Stimulated activated CD8-positive, alpha-beta memory T cell treated with anti-CD3 and anti-CD28 coated beads, Interleukin-15, amount 100 ng/mL, for 48 hours (primary cell): ENCODE measurements at places on chromosomes 12 and 14.

DNA sequence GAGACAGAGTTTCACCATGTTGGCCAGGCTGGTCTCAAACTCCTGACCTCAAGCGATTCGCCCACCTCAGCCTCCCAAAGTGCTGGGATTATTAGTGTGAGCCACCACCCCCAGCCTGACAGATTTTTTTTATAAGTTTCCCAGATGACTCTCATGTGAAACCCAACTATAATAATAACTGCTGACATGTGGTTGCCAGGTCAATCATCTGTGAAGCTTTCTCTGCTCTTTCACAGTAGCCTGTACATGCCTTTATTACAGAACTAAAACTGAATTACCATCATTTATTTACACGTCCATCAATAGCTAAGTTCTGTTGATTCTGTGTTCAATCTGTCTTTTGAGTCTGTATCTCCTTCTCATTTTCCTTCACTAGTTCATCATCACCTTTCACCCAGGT, 218.5 kb downstream of the RPS29 start:
- DNase-seq = no peak

DNA sequence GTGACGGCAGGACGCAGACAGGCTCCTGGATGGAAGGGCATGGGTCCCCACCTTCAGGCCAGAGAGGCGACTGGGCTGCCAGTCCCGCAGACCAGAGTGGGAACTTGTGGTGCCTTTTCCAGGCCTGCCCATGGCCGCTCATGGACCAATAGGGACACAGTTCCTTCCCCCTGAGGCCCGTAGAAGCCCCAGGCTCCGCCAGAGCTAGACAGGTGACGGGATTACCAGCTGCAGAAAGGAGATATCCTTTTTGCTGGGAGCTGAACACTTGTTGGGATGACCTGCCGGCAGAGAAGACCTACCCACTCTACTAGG, 73.6 kb upstream of the RASSF8 start:
- no peak for DNase-seq

DNA sequence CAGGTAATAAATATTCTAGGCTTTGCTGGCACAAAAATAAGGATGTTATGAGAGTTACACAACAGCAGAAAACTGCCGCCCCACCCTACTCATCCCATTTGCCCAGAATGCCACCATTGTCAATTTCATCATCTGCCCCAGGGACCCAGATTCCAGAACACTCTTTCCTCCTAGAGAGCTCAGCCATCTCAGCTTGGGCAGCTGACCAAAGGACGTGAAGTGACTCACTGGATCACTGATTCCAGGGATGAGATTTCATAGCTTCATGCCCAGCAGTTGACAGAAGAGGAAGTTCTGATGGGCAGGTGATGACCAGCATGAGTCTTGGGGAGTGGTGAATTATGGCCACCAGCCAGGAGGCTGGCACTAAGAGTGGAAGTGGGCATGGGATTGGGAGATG, 450.3 kb downstream of the RMST start:
- no peak for DNase-seq

DNA sequence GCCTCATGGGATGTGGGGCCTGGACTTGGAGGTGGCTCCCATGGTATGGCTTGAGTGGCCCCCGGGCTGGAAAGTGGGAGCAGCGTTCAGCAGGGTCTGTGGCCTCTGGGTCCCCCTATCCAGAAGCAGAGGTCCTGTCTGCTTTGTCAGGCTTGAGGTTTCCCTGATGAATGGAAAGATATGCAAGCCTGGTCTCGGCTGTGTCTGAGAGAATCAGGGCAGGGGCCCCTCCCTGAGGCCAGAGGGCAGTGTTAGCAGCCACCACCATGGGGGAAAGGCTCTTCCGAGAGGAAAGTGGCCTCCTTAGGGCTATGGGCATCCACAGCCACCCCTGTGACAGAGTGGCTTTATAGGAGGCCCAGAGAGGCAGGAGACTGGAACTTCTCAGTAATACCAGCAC, 128.2 kb downstream of the VRK1 start:
- DNase-seq = no peak

- no peak for DNase-seq
These were observed 573.0 kb upstream of the ATXN7L3B start for GRCh38 chr12:73964641-73965040.

DNA sequence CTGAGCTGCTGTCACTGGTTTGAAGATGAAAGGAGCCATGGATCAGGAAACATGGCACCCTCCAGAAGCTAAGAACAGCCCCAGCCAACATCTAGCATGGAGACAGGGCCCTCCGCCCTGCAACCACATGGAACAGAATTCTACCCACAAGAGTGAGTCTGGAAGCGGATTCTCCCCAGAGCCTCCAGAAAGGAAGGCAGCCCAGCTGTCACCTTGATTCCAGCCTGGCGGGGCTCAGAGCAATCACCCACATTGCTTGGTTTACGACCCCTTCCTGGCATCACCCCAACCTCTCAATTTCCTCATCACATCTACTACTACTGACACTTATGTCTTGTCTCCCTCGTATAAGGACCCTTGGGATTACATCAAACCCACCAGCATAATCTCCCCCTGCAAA, 38.5 kb downstream of the OAS2 start:
- no peak for DNase-seq

GRCh38 chr12:20368651-20369304, 441 bp downstream of the PDE3A start:
- no peak for DNase-seq

DNA sequence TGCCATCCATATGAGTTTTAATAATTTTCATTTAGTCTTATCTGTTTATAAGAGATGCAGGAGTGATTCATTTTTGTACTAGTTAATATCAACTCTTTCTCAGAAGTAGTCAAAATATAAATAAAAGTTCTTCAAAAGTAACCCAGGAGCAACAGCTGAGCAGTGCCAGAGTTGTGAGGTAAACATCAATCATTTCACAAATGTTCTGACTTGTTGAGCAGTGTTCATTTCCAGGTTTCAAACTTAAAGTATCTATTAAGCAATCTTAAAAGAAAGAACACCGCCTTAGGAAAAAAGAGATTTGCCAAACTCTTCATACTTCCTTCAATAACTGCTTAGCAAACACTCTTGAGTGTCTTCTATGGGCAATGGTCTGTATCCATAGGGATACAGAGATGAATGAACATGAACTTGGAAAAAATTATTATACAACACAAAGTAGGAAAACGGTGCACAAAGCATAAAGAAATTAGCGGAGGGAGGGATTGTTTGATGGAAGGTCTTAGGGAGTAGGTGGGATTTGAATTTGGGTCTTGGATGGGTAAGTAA, 41.9 kb upstream of the POC1B start:
- DNase-seq = no peak

DNA sequence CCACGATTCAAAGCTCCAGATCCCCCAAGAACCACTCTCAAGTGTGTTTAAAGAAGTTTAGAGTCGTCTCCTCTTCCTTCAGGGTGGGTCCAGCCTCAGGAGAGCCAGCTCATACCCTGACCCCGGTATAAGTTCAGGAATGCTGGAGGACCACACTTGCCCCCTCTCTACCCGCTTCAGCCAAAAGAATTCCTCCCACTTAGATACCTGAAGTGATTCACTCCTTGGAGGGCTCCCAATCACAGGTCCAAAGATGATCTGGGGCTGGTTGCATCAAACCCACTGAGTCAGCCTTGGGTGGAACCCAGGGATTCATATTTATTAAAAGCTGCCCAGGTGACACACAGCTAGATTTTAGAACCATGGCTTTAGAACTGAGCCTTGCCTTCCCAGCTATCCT, 133.5 kb upstream of the PARP11 start:
- DNase-seq = no peak

DNA sequence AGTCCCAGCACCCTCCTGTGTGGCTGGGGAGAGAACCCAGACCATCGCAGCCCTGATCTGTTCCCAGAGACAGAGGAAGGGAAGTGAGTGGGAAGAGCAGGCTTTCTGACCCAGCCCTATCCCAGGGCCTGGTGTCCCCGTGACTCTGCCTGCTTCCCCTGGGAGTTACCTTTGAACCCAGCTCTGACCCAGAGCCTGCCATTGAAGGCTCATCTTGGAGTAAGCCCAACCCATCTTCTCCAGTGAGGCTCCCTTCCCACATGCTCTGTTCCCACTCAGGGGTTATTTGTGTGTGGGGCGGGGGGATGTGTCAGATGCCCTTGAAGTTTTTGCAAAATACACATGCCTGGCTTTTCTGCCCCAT, 6.0 kb downstream of the TMEM63C start:
- no peak for DNase-seq

DNA sequence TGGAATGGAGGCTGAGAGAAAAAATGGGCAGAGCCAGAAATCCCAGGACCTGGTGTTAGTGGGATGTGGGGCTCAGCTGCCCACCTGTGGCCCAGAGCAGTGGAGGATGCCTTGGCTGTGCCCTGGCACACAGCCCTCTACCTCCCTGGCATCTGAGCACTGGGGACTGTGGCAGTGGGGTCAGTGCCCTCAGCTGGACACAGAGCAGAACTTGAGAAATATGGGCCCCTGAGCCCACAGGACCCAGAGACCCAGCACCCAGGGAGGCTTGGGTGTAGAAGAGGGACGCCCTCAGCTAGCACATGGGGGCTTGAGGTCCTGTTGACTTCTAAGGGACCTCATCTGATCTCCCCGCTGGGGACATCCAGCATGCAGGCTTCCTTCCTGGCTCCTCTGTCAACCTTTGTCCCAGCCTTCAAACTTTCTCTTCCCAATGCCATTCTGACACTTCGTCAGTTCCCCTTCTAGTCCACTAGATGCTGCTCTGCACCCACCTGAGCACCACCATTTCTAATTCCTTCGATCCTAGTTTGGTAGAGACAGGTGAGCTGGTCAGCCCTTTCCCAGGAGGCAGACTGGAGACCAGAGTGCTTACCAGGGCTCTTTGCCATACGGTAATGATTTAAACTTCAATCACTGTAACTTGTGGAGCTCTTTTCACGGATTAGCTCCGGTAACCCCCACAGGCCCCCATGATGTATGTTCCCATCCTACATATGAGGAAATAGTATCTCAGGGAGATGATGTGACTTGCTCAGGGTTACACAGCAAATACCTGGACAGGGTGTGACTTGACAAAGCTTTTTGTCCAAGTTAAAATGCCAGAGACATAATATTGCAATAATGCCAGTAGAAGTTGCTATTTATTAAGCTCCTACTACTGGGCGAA, 143.7 kb downstream of the ASCL4 start:
- no peak for DNase-seq

DNA sequence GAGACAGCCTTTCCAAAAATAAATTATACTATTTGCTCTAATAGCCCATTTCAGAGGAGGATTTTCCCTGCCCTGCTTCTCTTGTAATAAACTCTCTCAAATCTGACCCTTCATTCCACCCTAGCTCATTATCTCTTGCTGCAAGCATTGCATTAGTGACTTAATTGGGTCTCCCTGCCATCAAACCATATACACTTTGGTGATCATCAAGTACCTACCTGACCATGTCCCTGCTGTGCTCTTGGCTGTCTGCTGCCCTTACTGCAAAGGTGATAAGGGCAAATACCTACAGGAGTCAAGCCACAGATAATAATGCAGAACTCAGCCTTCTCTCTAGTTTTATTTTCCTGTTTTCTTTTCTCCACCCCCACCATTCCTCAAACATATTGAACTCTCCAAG, 88.4 kb downstream of the LIN7A start:
- DNase-seq = no peak

GRCh38 chr12:96239711-96240635, 45.8 kb downstream of the ELK3 start:
- no peak for DNase-seq

DNA sequence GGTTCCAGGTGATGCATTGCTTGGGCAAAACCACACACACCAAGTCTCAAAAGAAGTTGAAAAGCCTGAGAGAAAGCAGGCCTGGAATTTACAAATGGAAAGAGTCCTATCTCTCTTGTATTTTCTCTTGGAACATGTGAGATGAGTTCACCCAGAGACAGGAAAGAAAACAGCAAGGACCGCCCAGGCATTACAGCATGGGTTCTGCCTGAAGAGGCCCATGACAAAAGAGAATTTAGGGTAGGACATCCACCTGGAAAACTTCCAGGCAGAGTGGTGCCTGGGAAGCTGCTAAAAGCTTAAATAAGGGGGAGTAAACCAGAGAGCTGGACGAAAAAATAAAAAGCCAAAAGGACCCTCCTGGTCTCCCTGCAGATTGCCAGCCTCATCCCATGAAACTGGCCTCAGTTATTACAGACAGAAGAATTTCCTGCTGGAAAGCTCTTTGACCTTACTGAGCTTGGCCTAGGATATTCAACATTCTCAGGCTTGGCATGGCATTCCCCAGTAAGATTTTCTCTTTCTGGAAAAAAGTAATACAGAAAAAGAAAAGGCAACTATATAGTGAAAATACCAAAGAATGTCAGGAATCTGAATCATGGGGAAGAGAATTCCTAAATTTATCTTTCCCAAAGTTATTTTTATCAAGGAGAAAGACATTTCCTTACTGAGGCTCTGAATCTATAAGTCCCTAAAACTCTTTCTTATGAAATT, 121.3 kb upstream of the NUDT4 start:
- no peak for DNase-seq

DNA sequence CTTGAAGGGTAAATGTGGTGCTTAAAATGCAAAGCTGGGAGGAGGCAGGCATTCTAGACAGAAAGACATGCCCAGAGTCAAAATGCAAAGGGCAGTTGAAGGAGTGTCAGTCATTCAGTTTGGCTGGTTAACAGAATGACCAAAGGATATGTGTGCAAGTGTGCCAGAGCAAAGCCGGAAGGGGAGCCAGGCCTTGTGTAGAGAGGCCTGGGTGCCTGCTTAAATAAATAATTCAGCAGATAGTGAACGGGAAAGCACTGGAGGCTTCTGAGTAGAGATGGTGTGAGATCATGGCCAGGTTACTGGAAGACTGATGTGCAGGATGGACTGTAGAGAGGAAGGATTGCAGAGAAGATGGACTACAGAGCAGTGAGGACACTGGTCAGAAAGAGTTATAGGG, 244.9 kb downstream of the PRKD1 start:
- DNase-seq = no peak

DNA sequence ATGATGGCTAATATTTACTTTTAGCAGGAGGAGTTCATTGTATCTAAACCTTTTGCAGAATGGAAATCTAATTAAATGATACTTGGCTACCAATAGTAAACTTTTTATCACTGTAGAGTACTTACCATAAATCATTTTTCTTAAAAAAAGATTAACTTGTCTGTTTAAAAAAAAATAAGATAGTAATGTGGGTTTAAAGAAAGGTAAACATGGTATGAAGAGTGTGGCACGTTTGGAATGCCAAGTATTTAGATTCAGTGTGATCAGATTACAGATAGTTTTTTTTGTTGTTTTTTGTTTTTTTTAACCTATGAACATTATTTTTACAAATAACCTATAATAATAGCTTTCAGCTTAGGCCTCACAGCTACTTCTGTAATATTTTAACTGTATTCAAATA, 25.8 kb downstream of the KTN1 start:
- DNase-seq = no peak

DNA sequence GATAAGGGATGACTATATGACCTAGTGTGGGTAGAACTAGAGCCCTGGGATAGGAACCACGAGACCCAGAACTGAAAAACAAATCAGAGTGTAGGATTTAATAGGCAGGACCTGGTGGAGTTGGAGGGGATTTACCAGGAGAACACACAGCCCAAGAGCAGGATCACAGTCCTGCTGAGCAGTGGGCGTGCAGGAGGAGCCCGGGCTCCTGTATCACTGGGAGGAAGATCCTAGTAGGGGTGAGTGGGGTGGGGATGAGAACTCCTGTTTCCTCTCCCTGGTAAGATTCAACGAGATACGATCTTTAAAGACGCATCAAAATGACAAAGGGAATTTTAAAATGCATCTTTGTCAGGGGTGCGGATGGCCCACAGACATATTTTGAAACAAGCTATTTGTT, 220.1 kb downstream of the GALC start:
- DNase-seq = no peak
